Stimulated activated CD4-positive, alpha-beta T cell treated with anti-CD3 and anti-CD28 coated beads, Interleukin-15, amount 100 ng/mL, for 1 hour (primary cell): ENCODE measurements at places on chromosomes 2 and 18.

- DNase-seq: no peak
Observed at GRCh38 chr2:1718339-1719220, 25.7 kb downstream of the PXDN start.

DNA sequence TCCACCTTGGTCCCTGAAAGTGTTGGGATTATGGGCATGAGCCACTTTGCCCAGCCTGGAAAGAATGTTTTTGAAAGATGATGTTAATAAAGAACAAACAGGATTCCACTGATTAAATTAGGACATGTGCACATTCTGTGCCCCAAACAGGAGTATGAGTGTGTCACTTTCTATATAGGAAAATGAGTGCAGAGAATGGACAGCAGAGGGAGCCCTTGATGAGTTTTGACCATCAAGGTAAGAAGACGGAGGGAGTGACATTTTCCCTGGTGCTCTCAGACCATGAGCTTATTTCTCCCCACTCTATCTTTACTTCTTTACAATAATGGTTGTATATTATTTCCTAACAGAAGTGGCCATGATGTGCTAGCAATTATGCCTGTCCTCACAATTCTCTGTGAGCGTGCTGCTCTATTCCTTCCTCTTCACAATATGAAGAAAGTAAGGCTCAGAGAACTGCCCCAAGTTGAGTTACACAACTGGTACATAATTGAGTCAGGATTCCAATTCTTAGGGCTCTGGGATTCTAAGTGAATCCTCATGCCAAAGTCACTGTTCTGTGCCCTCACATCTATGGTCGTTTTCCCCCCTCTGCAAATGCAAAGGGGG, 20.6 kb downstream of the RPL37A start:
- no peak for DNase-seq

DNA sequence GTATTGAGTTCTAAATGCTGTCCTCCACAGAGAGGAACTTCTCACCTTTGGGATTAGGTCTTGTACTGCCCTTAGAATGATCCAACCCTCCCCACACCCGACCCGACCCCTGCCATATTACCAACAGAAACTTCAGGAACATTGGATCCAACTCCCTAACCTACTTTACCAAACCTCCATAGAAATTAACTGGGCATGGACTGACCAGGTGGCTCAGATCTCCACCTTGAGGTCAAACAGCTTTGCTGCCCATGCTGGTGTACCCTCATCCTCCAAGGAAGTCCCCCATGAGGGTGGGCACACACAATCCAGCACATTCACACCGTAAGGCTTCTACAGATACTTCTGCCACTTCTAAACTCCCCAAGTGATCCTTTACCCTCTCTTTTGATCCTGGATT, 21.5 kb downstream of the NFE2L2 start:
- no peak for DNase-seq

DNA sequence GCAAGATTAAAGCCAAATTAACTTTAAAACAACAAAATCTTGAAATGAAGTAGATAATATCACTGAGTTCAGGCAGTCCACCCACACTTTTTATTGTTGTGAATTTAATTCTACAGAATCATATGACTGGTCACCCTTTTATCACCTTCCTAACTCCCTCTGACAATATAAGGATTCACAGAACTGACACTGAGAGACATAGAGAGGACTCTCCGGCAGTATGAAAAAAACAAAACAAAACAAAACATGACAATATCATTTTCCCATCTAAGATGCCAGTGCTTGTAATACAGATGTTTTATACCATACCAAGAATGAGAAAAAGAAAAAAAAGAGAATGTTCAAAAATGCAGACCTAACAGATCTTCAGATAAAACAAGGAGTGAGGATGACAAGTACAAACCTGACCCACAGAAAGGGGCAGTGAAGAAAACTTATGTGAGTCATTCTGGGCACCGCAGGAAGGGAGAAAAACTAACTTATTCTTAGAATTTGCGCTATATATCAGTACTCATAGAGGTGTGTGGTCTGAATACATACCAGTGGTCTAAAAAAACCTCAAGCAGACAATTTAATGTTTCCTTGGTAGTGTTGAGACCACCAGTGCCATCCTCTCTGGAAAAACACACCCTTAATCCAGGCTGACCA, 136.6 kb downstream of the ZAP70 start:
- DNase-seq: no peak

GRCh38 chr2:73759285-73759764, 20.6 kb downstream of the DUSP11 start:
- no peak for DNase-seq

DNA sequence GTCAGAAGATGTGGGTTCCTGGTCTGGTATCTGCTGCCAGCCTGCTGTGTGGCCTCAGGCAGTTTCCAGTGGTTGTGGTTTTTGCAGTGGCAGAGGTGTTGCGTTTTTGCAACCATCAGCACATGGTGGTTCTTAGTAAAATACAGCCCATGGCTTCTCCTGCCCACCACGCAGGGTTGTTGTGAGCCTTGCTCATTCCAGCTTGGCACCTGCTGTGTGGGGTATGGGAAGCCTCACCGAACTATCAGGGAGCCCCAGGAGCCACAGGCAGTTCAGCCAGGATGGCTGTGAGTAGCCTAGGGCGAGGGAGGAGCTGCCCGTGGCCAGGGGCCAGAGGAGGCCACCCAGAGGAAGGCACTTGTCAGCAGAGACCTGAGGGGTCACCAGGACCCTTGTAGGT, 9.8 kb downstream of the ARID5A start:
- DNase-seq: no peak

GRCh38 chr2:138724729-138725459, 55.3 kb downstream of the NXPH2 start:
- no peak for DNase-seq

DNA sequence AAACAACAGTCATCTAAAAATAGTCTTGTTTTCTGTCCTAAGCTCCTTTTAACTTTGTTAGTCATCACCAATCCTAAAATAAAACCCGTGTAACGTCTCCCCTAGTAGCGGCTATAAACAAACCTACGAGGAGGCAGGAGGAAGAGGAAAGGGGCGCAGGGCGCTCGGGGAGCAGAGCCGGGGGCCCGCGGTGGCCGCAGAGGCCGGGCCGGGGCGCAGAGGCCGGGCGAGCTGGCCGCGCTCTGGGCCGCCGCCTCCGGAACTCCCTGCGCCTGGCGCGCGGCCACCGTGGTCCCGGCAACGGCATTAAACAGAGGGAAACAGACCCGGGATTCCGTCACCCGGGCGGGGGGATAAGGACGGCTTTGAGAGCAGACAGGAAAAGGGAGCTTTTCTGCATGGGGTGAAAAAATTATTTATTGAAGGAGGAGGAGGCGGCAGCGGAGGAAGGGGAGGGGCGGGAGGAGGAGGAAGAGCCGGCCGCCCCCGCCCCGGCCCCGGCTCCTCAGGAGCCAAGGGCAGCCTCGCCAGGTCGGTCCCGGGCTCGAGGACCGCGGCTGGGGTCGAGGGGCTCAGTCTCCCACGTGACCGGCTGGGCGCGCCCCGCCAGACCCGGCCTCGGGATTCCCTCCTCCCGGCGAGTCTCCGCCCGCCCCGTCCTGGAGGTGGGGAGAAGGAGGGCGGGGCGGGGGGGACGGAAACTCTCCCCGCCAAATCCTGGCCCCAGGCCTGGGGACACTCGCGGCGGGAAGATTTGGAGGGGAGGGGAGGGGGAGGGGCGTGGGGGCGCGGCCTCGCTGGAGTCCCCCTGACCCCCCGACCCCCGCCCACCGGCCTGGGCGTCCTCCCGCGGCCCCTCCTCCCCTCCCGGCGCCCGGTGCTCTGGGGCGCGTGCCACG, 1.8 kb upstream of the NFATC1 start:
- no peak for DNase-seq

GRCh38 chr18:72762515-72763122, 105.2 kb downstream of the NETO1 start:
- no peak for DNase-seq

DNA sequence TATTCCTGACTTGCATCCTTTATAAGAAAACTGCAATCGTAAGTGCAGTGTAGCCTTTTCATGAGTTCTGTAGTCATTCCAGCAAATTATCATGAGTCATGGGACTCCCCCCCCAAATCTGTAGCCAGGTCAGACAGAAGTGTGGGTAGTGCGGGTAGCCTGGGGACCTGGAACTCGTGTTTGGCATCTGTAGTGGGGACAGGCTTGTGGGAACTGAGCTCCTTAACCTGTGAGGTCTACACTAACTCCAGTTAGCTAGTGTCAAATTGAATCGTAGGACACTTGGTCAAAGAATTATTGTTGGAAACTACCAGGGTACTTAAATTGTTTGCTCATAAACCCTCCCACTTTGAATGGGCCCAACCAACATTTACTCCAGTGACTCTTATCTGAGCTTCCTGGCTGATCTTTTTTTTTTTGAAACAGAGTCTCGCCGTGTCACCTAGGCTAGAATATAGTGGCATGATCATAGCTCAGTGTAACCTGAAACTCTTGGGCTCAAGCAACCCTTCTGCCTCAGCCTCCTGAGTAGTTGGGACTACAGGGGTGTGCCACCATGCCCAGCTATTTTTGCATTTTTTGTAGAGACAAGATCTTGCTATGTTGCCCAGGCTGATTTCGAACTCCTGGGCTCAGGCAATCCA, 12.4 kb downstream of the PFN4 start:
- DNase-seq: no peak

DNA sequence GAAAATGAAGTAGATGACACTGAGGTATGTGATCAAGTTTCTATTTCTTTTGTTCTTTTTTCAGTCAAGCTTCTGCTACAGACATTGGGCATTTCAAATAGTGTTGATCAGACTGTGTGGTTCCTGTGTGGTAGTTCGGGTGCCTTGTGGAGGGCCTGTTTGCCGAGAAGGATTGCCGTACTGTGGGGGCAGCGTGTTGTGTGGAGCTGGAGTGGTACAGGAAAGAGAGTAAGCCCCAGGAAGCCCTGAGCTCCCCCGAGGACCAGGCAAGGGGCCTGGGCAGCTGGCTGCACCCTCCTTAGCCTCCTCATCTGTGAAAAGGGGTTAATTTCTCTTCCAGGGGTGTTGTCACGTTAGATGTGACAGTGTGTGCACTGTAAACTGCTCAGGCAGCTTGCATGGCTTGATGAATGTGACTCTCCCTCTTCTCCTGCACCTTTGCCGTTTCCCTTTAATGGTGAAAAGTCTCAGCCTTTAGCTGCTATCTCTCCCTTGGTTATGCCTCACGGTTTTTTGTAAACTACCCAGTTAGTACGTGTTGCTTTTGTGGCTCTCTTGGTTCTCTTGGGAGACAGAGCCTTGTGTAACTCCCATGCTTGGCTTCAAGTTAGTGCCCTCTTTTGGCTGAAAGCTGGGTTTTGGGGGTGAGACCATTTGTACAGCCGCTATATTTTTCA, 19.5 kb downstream of the C2orf74 start:
- DNase-seq: no peak

DNA sequence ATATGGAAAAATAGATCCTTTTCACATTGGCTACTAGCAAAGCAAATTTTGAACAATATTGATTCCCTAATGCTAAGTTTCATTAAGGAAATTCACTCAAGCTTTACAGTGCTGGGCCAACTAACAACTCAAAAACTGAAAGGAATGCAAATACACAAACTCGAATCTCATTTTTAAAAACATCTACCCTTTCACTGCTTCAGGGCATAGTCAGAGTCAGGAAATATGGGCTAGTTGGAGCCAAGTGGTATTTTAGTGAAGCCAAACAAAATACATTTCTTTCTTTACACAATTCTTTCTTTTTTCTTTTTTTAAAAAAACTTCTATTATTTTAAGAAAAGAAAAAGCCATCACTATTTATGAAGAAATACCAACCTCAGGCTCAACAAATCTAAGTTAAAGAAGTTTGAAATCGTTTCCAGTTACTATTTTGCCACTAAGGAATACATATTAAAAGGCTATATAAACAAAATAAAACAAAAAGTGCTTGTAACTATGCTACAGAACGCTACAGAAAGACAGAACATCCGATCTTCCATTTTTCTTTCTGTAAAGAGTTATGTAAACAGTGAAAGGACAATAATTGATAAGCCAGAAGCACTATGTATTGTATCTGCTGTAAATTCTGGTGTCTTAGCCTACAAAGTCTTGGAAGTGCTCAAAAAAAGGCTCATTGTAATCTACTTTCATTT, 113.6 kb upstream of the STK17B start:
- no peak for DNase-seq

- DNase-seq: no peak
Observed at GRCh38 chr2:178072000-178072382, 586 bp downstream of the PDE11A start.

- no peak for DNase-seq
Observed at GRCh38 chr2:235583925-235584637, 90.2 kb downstream of the AGAP1 start.

GRCh38 chr2:45085487-45085886, 76.2 kb upstream of the SIX2 start:
- no peak for DNase-seq

DNA sequence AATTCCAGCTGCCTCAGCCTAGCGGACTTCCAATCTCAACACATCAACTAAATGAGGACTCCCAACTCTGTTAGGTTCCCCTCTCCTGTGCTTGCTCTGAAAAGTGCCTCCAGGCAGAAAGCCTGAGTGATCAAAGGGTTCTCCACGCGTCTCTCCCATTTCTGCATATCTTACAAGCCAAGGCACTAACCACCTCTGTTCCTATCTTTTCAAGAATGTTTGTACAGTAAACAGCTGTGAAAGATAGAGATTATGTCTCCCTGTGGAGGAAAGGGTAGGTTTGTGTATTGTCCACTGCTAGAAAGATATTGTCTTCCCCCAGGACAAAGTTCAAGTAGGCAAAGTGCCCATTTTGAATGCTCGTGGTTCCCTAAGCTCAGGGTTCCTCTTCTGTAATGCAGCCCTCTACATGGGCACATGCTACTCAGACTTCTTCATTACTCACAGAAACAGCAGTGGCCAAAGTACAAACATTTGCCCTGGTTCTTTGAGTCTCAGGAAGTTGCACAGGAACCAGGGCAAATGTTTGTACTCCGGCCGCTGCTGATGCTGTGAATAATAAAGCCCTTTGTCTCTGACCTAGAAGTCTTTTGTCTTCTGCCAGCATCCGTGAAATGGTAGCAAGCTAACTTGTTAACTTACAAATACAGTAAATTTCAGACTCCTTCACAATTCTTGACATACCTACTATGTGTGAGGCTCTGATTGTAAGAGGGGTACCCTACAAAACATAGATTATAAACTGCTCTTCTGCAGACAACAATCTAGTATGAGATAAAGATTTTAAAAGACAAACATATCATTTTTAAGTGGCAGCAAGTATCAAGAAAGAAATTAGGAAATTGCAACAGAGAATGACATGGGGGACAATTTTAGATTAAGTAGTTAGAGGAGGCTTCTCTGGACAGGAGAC, 44.5 kb downstream of the PKDCC start:
- no peak for DNase-seq

GRCh38 chr2:29066271-29066860, 8.0 kb downstream of the PCARE start:
- no peak for DNase-seq

GRCh38 chr2:105294844-105295481, 34.6 kb downstream of the TGFBRAP1 start:
- DNase-seq: no peak

DNA sequence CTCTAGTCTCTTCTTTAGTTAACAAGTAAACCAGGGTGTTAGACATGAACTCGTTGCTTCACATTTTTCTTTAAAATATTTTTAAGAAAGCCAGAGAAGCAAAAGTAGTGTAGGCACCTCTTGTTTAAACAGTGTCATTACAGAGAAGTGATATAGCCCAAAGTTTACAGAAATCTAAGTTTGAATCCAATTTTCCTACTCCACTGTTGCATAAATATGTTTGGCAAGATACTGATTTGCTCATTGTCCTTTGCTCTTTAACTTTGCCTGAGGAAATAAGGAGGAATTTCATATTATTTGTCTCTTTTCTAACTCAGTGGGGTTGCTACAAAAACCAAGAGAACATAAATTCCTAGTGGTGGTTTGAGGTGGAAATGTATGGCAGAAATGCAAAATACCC, 81.1 kb downstream of the PAX3 start:
- no peak for DNase-seq
